ENCODE measurements at places on chromosomes 1 and 21. TPM values are rescaled to one million over a fixed set of nuclear protein-coding genes. Genes with fewer than 3 reads are reported as not detected.

The ERICH3 gene
- total RNA-seq = not detected

DNA sequence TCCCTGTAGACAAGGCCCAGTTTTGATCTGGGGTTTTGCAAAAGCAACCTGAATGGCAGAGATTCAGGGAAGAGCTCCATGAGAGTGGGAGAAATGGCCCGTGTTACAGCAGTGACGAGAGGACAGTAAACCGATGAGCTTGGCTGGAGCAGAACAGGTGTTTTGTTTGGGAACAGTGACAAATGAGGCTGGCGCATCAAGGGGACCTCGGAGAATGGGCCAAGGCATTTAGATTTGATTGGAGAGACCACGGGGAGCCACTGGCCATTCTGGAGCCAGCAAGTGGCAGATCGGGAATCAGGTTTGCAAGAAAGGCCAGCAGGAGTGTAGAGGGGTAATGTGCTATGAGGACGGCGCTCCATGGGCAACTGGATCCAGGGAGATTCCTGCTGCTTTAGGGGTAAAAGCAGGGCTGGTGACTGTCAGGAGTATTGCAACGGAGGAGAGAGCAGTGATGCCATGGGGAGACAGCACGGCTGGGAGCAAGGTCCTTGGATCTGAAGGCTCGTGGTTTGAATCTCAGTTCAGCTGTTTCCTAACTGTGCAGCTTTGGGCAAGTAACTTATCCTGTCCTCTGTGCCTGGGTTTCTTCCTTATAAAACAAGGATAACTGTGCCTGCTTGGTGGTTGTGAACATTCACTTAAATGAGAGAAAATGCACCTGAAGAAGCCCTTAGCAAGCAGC is 9.9 kb upstream of the KLHDC7A start:
- H3K36me3 ChIP-seq = no peaks in the 10 kb centered on the region
- H3K27ac ChIP-seq = no peak overlapping the region
- peaks cover 18% of the 10 kb centered on the region for H3K27me3 ChIP-seq
- no peak overlapping the region for H3K4me3 ChIP-seq
- no peak for DNase-seq
- no peaks in the 10 kb centered on the region for H3K4me1 ChIP-seq

The KCNJ15 gene
- not detected for total RNA-seq

DNA sequence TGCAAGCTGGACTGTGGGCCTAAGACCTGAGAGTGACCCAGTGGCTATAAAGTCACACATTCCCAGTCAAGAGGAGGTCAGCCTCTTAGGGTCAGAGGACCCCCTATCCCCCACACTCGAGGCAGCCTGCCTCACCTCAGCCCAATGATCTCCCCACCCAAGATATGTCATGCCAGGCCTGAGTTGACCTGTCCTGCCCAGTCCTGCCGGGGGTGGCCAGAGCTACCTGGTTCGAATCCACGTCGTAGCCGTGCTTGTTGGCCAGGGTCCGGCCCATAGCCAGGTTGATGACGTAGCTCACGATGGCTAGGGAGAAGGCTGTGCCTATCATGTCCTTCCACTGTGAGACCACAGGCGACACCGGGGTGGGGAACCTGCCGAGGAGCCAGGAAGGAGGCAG is 15.6 kb downstream of the SLC26A9 start:
- H3K4me1 ChIP-seq = no peaks in the 10 kb centered on the region
- H3K27ac ChIP-seq = no peak overlapping the region
- no peak overlapping the region for H3K4me3 ChIP-seq
- H3K36me3 ChIP-seq = no peaks in the 10 kb centered on the region
- no peak for DNase-seq
- peaks cover 20% of the 10 kb centered on the region for H3K27me3 ChIP-seq

The HCN3 gene
- total RNA-seq = 2.0 TPM

The S100A7 gene
- total RNA-seq = not detected

DNA sequence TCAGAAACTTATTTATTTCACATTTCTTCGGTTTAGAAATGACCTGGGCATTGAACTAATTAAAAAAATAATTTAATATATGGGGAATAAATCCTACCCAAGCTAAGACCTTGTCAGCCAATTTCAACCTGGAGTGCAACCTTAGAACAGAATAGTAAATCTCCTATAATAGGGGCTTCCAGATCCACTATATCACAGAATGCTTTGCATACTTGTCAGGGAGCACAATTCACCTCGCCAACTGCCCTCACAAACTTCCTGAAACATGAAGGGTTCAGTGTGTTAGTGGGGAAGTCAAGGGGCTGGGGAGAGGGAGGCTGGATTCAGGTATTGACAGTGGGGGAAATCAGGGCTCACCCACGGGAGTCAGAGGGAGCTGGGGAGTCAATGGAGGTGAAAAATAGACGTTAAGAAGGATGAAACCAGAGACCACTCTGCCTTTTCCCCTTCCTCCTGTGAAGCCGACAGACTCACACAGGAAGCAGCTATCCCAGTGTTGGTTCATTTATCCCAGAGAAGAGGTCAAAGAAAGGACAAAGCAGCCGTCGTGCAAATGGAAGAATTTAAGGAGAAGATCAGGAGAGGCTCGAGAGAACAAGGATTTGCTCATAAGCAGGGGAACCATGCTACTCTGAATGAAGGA is 453.3 kb downstream of the NUF2 start:
- H3K36me3 ChIP-seq = no peaks in the 10 kb centered on the region
- H3K27ac ChIP-seq = no peak overlapping the region
- H3K27me3 ChIP-seq = no peaks in the 10 kb centered on the region
- no peaks in the 10 kb centered on the region for H3K4me1 ChIP-seq

DNA sequence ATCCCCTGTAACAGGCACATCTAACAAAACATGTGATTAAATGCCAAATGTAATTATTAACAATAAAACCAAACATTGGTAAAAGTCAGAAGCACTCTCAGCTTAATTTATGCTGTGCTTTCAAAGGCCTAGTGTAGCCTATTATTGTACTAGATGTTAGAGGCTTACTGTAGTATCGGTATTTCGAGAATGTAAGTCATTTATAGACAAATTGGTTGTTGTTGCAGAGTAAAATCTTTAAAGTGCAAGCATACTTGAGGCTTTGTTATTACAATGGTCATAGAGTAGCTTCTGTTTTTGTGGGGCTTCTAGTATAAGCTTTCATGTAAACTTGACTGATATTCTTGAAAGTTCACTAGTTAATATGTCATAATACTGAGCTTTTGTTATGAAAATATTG is 965.8 kb downstream of the PLA2G4A start:
- H3K27me3 ChIP-seq = no peaks in the 10 kb centered on the region
- no peak for DNase-seq
- H3K4me1 ChIP-seq = no peaks in the 10 kb centered on the region

GRCh38 chr1:241658081-241658793 is 6.2 kb downstream of the WDR64 start:
- H3K4me1 ChIP-seq = no peaks in the 10 kb centered on the region
- no peak for DNase-seq
- no peaks in the 10 kb centered on the region for H3K36me3 ChIP-seq
- H3K27ac ChIP-seq = no peak overlapping the region
- H3K27me3 ChIP-seq = peaks cover 42% of the 10 kb centered on the region
- no peak overlapping the region for H3K4me3 ChIP-seq

DNA sequence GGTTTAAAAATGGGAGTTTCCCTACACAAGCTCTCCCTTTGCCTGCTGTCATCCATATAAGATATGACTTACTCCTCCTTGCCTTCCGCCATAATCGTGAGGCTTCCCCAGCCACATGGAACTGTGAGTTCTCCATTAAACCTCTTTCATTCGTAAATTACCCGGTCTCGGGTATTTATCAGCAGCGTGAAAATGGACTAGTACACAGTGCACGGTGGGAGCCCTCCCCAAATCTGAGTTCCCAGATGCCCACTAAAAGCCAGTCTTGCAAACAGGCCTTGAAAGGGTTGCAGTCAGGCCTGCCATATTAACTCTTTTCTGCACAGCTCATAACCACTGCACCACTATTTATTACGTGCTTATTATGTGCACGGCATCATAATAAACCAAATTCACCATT is 400.9 kb downstream of the PRDM2 start:
- no peak for DNase-seq
- H3K4me1 ChIP-seq = no peaks in the 10 kb centered on the region
- no peak overlapping the region for H3K27ac ChIP-seq

The FAM3B gene
- not detected for total RNA-seq

DNA sequence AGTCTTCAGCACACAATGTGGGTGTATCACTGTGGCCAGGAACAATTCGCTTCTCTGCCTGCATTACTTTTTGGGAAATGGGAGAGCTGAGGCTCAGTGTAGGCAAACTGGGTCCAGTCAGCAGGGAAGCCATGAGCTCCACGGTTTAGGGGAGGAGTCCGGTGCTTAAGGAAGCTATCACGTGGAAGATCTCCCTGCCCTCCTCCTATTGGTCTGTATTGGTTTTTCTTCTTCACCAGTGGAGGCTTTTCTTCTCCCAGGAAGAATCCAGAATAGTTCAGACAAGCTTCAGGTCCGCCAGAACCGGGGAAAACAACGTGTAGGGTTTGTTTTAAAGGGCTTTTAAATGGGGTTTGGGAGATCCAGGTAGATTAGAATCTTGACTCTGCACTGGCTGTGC is 156.2 kb upstream of the CAMK1G start:
- H3K4me3 ChIP-seq = no peak overlapping the region
- DNase-seq = no peak
- no peak overlapping the region for H3K27ac ChIP-seq
- H3K27me3 ChIP-seq = peaks cover 20% of the 10 kb centered on the region

DNA sequence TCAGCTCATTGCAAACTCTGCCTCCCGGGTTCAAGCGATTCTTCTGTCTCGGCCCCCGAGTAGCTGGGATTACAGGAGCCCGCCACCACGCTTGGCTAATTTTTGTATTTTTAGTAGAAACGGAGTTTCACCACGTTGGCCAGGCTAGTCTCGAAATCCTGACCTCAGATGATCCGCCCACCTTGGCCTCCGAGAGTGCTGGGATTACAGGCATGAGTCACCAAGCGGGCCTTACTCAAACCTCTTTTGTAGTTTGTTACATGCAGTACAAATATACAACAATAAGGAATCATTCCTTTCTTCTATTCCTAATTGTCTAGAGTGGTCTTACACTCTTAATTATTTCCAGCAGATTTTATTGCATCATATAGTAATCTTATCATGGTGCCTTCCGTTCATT is 16.6 kb downstream of the SPATA17 start:
- no peak overlapping the region for H3K27ac ChIP-seq
- no peak overlapping the region for H3K4me3 ChIP-seq
- H3K4me1 ChIP-seq = no peaks in the 10 kb centered on the region
- H3K36me3 ChIP-seq = no peaks in the 10 kb centered on the region
- DNase-seq = no peak

The C1QB gene
- not detected for total RNA-seq

- no peak overlapping the region for H3K4me3 ChIP-seq
- no peaks in the 10 kb centered on the region for H3K27me3 ChIP-seq
- no peak for DNase-seq
- no peak overlapping the region for H3K27ac ChIP-seq
- H3K4me1 ChIP-seq = no peaks in the 10 kb centered on the region
Observed at GRCh38 chr21:31476263-31477022, 132.4 kb upstream of the TIAM1 start.

The BRINP2 gene
- total RNA-seq = not detected

GRCh38 chr1:208599063-208599462 is 354.9 kb upstream of the PLXNA2 start:
- no peak overlapping the region for H3K4me3 ChIP-seq
- no peak overlapping the region for H3K27ac ChIP-seq
- DNase-seq = no peak
- H3K27me3 ChIP-seq = no peaks in the 10 kb centered on the region
- H3K36me3 ChIP-seq = no peaks in the 10 kb centered on the region

GRCh38 chr1:25031966-25032667 is 102.0 kb upstream of the RUNX3 start:
- H3K4me3 ChIP-seq = no peak overlapping the region
- H3K36me3 ChIP-seq = no peaks in the 10 kb centered on the region
- no peak overlapping the region for H3K27ac ChIP-seq
- DNase-seq = no peak
- H3K4me1 ChIP-seq = peaks cover 4% of the 10 kb centered on the region

DNA sequence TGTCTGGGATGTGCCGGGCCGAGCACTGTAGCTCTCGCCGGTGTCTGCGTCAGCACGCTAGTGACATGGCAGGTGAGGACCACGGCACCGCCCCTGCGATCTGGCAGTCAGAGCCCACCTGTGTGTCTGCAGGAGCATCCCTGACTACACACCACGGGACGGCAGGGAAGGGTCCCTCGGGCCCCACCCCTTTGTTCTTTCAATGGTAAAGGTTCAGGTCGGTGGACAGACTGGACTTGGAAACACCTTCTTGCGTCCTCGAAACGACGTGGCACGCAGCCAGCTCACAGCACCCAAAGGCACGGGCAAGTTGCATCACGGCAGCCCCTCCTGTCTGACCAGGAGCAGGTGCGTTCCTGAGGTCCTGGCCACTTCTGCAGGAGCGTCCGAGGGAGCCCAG is 3.7 kb upstream of the SAMD11 start:
- H3K36me3 ChIP-seq = no peaks in the 10 kb centered on the region
- no peak for DNase-seq
- no peak overlapping the region for H3K4me3 ChIP-seq
- peaks cover 12% of the 10 kb centered on the region for H3K4me1 ChIP-seq
- H3K27ac ChIP-seq = no peak overlapping the region
- peaks cover 27% of the 10 kb centered on the region for H3K27me3 ChIP-seq

DNA sequence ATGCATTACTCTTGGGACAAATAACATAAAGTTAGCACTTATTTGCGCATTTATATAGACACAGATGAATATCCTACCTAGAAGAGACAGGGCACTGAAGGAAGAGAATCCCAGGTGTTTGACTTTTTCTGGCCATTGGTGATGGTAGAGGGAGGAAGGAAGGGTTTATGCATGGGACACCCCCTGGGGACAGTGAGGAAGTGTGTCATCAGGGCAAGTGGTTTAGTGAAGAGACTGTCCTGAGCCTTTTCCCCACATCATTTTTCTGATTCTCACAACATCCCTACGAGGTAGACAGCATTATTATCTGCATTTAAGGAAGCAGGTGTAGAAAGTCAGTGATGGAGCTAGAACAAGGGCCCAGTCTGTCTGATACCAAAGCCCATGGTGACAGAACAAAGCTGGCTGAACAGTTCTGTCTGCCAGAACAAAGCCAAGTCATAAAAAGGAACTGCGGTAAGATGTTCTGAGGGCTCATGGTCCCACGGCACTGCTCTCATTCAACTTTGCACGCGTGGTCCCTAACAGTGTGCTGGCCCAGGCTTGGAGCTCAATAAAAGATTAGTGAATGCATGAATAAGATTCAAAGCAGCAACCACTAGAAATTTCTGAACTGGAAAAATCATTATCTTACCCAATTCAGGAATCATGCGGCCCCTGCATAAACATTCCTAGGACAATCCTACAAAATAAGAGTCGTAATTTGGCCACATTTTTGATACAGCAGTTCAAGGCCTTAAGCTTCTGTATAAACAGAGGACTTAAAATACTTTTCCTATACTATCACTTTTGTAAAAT is 12.2 kb upstream of the CDC42BPA start:
- no peaks in the 10 kb centered on the region for H3K4me1 ChIP-seq
- H3K36me3 ChIP-seq = no peaks in the 10 kb centered on the region
- no peak for DNase-seq
- no peak overlapping the region for H3K27ac ChIP-seq
- H3K27me3 ChIP-seq = peaks cover 6% of the 10 kb centered on the region
- no peak overlapping the region for H3K4me3 ChIP-seq
